ENCODE measurements at places on chromosomes 5 and 9.

GRCh38 chr9:15498246-15498995, 12.3 kb downstream of the PSIP1 start:
- DNase-seq: no peak

GRCh38 chr9:109771796-109772531, 8.0 kb upstream of the PALM2AKAP2 start:
- no peak for DNase-seq

GRCh38 chr9:86186696-86187095, 72.8 kb downstream of the C9orf153 start:
- no peak for DNase-seq

- DNase-seq: no peak
These were observed 3.3 kb downstream of the TMEM174 start for GRCh38 chr5:73176250-73176649.

DNA sequence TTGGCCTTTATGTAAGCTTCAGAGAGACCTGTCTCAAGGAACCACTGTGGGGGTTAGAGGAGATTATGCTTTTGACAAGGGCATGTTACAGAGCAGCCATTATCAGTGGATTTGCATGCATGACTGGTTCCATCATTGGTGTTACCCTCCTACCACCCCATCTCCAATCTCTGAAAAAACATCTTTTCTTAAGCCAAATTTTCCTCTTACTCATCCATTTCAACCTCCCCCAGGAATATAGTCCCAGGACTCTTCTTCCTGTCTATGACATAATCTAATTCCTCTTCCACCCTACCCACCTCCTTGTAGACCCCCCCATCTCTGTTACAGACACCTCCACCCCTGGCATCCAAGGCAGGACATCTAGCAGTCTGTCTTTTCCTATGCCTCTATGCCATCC, 33.1 kb upstream of the ADRB2 start:
- no peak for DNase-seq

GRCh38 chr5:108420158-108420557, 38.3 kb upstream of the FBXL17 start:
- no peak for DNase-seq

- no peak for DNase-seq
These were observed at the start of gene IRX1 for GRCh38 chr5:3595006-3595961. TSS of gene IRX1 (plus strand) at chr5:3595832. CDS start at chr5:3596106, 274 bp downstream.

DNA sequence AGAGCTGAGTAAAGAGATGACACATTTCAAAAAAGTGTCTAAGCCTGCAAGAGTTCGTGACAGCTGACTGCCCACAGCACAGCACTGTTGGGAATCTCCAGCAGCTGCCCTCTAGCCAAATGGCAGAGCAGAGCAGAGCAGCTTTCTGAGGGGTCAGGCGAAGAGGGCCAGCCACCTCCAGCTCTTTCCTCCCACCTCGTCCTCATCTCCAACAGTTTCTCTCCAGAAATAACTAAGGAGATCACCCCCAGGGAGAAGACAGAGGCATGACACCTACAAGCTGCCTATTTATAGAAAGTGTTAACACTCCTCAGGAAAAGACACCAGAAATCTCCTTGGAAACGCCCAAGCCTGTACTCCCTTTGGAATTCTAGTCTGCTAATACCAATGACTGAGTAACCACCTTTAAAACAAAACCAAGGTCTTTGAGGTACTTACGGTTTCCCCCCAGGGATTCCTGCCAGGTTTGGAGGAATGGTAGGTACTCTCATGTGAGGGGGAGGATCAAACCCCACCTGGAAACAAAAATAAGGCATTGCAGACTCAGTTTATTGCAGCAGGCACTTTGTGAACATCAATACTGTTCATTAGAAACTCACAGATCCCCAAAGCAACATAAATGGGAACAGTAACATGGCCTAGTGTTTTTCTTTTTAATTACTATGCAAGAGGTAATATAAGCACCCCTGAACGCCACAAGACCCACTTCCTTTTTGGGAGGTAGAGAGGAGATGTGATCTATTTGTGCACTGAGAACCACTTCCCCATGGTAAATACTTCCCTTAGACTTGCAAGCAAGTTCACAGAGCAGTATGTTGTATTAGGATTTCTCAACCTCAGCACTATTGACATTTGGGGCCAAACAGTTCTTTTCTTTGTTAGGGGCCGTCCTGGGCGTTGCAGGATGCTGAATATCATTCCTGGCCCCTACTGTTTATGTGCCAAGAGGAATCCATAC, 79.3 kb downstream of the TLE1 start:
- no peak for DNase-seq

DNA sequence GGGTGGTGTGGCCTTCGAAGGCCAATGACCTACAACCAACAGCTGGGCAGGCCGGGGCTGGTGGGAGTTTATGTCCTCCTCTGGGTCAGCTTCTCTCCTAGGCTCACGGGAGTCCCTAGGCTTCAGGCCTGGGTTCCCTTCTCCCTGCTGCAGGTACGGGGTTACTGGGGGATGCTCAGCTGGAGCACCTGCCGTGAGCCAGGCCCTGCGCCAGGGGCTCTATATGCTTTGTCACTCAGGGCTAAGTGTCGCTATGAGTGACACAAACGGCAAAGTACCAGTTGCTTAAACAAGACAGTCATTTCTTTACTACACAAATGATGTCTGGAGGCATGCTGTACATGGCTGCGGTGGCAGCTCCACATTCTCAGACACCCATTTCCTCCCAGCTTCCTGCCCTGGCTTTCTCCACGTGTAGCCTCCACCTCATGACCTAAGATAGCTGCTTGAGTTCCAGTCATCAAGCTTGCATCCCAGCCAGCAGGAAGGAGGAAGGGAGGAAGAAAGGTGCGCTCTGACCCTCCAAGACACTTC, 22.5 kb upstream of the NINJ1 start:
- no peak for DNase-seq

- DNase-seq: no peak
These were observed 72.8 kb upstream of the PARP8 start for GRCh38 chr5:50593681-50594080.

DNA sequence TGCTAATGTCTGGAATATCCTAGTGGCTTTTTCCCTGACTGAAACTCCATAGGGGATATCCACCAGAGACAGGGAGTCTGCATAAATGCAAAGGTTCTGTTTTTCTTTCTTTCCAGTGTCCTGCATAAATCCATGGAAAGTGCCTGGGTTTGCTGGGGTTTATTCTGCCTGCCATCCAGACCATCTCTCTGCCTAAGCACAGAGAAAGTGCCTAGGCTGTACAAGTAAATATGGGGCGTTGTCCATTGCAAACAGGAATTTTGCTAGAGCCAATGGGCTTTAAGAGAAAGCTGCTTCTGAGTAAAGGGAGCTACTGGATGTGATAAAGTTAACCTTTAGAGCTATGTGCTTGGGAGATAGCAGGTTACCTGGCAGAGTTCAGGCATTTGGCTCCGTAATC, 407.5 kb downstream of the AGTPBP1 start:
- no peak for DNase-seq

- DNase-seq: no peak
These were observed 151.1 kb downstream of the ESM1 start for GRCh38 chr5:54834121-54834842.

DNA sequence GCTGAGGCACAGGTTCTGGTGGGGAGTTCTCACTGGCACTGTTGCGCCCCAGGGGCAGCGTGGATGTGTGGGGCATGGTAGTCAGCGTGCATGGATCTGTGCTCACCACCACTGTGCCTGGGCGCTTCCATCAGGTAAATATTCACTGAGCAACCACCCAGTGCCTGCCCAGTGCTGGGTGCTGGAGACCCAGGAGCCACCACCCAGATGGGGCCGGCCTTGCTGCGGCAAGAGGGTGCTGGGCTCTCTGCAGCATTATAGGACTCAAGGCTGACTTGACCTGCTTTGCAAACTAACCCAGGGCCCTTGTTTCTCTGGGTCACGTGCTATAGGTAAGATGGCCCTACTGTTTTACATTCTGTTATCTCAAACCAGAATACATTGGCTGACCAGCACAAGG, 60.5 kb downstream of the DAP start:
- DNase-seq: no peak

DNA sequence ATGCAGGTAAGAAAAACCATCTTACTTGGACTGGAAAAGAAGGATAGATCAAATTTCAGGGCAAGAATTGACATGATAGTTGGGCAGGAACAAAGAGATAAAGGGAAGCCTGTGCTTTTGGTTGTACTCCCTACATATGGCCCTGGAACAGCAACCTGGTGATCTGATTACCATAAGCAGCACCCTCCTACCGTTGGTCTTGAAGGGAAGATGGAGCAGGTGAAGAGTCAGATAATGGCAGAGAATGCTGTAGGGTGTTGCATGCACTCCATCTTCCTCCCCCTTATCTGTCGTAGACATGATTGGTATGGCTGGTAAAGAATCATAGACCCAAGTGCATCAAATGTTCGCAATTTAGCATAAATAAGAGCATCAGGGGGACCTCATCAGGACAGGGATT, 4.7 kb downstream of the IRGM start:
- no peak for DNase-seq

DNA sequence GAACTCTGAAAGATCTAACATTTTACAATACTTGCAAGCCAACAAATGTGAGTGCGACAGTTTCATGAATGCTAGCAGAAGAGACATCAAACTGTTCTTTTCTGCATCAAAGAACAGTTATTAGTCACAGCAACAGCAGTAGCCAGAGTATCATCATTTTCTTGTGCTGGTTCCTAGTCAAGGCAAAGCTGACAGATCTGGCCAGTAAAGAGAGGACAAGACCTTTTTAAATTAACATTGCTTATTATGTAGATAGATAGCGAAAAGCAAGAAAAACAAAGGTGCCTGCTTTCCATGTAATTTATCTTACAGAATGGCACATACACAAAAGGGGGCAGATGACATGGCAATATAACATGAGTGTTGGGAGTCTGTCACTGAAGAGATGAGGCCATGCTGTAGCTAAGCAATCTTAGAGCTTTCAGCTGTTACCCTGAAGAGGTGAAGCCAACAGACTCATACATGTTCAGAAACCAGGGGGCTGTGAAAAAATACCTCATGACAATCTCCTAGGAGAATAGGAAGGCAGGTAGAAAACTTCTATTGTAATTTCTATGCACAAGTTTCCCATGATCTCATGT, 626.6 kb upstream of the TYRP1 start:
- DNase-seq: no peak

- no peak for DNase-seq
These were observed 794.2 kb upstream of the CDH10 start for GRCh38 chr5:25439025-25439424.

DNA sequence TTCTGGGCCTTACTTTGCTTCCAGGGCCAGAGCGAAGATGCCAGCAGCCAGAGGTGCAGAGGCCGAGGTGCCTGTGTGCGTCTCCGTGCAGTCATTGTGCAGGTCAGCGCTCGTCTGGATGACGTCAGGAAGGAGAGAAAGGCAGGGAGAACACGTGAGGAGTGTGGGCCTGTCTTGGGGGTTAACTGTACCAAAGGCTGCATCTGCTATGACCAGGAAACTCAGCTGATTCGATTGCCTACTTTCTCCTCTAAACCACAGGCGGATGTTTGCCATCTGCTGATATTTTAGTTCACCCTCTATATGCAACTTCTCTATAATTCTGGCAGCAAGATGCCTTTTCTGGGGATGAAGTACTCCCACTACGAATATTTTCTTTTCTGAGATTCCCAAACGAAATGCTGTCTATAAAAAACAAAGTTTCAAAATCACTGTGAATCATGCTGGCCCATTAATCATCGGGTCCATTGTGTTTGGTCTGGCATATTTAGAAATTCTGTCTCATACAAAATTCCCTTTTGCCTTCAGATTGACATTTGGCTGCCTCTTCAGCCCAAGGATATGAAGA, 24.8 kb downstream of the PCSK1 start:
- no peak for DNase-seq

DNA sequence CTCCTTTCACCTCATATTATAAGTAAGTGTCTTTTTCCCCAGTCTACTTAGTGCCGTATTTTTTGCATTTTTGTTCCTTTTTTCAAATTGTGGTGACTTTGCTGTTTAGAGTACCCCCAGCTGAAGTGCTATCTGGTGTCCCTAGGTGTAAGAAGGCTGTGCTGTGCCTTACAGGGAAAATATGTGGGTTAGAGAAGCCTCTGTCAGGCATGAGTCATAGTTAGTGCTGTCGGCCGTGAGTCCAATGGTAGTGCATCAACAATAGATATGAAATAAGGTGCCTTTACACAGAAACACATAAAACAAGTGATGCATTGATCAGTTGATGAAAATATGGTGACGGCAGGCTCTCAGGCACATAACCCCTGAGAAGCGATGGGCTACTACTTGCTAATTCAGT, 20.1 kb downstream of the SYK start:
- DNase-seq: no peak

DNA sequence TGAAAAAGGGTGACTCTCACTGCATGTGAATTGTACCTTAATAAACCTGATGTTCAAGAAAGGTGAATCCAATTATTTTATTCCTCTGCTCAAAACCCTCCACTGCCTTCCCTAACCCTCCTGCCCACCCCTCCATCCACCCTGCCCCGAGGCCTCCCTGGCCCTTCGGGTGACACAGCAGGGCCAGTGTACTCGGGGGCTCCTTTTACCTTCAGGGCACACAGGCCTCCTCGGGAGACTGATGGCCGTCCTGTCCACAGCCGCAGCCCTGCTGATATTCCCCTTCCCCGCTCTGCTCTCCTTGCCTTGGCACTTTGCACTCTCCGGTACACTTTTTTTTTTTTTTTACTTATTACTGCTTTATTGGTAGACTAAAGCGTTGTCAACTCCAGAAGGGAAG, 234.0 kb downstream of the CACNA1B start:
- DNase-seq: no peak

- peak; percentile 59 for DNase-seq
These were observed at the start of gene CYSTM1 for GRCh38 chr5:140174465-140175366. TSS of gene CYSTM1 (plus strand) at chr5:140175188. CDS start at chr5:140194466, 19,278 bp downstream.

DNA sequence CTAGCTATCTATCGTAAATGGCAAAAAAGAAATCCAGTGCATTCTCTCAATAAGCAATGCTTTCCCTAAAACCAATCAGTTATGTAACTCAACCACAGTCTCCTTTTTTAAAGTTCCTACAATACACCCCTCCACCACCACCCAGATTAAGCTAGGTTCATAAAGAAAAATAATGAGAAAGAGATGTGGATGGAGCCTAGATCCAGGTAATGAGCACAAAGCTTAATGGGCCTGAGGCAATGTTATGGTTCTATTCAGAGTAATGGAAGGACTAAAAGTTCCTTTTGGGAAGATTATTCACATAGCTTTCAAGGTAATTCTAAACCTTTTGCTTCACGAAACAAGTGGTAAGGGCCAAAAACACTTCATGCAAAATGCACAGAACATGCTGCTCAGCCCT, 113.5 kb downstream of the MPDZ start:
- no peak for DNase-seq

- no peak for DNase-seq
These were observed 136.6 kb upstream of the TBCA start for GRCh38 chr5:77912721-77913120.

GRCh38 chr9:92680166-92681119, 10.5 kb upstream of the IPPK start:
- DNase-seq: no peak

GRCh38 chr5:54159153-54159892, 151.1 kb downstream of the ARL15 start:
- no peak for DNase-seq

- DNase-seq: no peak
These were observed 66.3 kb downstream of the MAT2B start for GRCh38 chr5:163571744-163572143.

All from DMS79 treated with DMSO at 0.1 percent for 48 hours (cell line).